ENCODE measurements at places on chromosomes 6 and 20. TPM values are rescaled to one million over a fixed set of nuclear protein-coding genes. Genes with fewer than 3 reads are reported as not detected.

DNA sequence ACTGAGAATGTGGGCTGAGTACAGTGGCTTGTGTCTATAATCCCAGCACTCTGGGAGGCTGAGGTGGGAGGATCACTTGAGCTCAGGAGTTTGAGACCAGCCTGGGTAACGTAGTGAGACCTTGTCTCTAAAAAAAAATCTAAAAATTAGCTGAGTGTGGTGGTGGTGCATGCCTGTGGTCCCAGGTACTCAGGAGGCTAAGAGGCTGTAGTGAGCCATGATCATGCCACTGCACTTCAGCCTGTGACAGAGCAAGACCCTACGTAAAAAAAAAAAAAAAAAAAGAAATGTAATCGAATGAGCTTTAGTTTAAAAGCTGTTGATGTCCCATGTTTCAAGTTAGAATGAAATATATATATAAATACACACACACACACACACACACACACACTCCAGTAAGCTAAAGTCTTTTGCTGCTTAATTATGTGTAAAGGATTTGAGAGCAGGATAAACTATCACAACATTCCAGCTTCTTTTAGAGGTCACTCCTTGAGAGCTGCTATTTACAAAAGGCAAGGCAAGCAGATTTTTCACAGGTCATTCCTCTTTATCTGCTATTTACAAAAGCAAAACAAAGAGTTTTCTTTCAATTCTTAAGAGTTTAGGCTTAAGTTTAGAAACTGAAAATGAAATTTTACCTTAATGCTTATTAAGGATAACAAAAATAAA is 4.7 kb upstream of the MICAL1 start:
- H3K4me3 ChIP-seq, result no peak overlapping the region
- no peak overlapping the region for H3K27ac ChIP-seq
- H3K36me3 ChIP-seq, result peaks cover 4% of the 10 kb centered on the region
- H3K4me1 ChIP-seq, result peaks cover 20% of the 10 kb centered on the region

DNA sequence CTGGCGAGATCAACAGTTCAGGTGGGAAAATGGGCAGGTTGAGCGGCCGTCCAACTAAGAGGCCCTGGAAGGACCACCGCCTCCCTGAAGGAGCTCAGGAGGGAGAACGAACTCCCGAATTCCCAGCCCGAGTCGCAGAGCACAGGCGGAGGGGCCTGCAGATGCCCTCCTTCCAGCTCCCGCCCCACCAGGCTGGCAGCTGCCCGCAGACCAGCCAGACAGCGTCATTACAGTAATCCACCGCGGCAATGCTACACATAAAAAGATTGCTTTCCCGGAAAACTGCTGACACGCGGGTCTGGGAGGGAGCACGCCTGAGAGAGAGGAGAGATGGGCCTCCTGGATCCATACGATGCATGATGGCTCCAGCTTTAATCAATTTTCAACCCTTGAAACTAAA is 30.5 kb upstream of the SLCO4A1 start:
- H3K27ac ChIP-seq, result no peak overlapping the region
- peak; percentile 80 for DNase-seq
- H3K27me3 ChIP-seq, result no peaks in the 10 kb centered on the region

GRCh38 chr6:45498591-45498990 is 120.9 kb upstream of the SUPT3H start:
- H3K36me3 ChIP-seq, result no peaks in the 10 kb centered on the region
- H3K4me3 ChIP-seq, result no peak overlapping the region
- no peak overlapping the region for H3K27ac ChIP-seq
- no peaks in the 10 kb centered on the region for H3K4me1 ChIP-seq

- peaks cover 3% of the 10 kb centered on the region for H3K36me3 ChIP-seq
- H3K4me1 ChIP-seq, result peaks cover 89% of the 10 kb centered on the region
- no peak overlapping the region for H3K4me3 ChIP-seq
- no peak for DNase-seq
- no peaks in the 10 kb centered on the region for H3K27me3 ChIP-seq
These were observed 150.8 kb upstream of the RNF24 start for GRCh38 chr20:4165984-4166725.

- H3K27ac ChIP-seq, result no peak overlapping the region
- H3K4me1 ChIP-seq, result no peaks in the 10 kb centered on the region
- H3K36me3 ChIP-seq, result no peaks in the 10 kb centered on the region
- no peak for DNase-seq
These were observed 44.1 kb upstream of the ADGRF4 start for GRCh38 chr6:47654255-47654654.

DNA sequence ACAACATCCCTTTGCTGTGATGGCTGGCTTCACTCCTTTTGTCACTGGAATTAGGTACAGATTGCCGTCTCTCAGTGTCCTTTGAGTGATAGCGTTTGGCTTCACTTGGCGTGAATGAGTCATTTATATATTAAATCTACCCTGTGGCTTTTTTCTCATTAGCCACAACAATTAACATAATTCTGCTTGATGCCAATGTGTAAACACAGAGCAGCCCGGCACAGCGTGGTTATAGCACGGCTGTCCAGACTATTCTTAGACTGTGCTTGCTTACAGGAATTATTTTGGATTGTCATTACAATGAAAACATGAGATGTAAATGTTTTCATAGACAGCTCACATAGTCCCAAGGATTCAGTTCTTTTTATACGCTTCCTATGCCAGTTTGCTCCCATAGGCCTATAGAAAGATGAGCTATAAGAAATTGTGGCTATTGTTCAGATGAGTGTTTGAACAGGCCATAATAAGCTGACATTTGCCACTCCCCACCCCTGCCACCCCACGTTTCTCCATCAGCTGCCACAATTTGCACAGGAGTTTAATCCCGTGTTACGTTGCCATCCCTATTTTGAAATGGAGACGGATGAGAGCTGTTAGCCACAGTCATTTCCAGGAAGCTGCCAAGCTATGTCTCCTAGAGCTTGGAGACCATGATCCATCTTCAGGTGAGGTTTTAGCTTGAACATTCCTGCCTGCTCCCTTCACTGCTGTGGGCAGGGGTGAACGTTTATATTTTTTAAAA is 65.9 kb downstream of the PPP1R14C start:
- DNase-seq, result peak; percentile 73
- no peak overlapping the region for H3K4me3 ChIP-seq
- H3K4me1 ChIP-seq, result peaks cover 6% of the 10 kb centered on the region

DNA sequence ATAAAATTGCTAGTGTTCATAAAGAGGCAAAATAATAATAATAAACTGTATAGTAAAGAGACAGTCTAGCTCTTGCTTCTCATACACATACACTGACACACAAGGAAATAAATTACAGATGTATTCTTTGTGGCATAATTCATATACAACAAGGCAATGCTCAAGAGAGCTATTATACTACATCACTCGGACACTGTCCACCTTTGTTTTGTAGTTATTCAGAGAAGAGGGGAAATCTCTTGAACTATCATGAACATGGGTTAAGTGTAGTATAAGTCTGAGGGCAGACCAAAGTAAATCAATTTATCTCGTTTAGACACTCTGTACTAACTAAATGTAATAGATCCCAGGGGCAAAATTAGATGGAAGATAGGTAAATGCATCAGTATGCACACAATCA is 72.7 kb upstream of the PHIP start:
- H3K27me3 ChIP-seq, result no peaks in the 10 kb centered on the region
- no peak for DNase-seq
- H3K4me3 ChIP-seq, result no peak overlapping the region
- H3K27ac ChIP-seq, result no peak overlapping the region
- H3K4me1 ChIP-seq, result no peaks in the 10 kb centered on the region

GRCh38 chr20:59324521-59325141 is 24.2 kb downstream of the EDN3 start:
- no peak overlapping the region for H3K27ac ChIP-seq
- no peak for DNase-seq
- H3K4me3 ChIP-seq, result no peak overlapping the region
- H3K4me1 ChIP-seq, result peaks cover 12% of the 10 kb centered on the region
- no peaks in the 10 kb centered on the region for H3K36me3 ChIP-seq
- no peaks in the 10 kb centered on the region for H3K27me3 ChIP-seq

DNA sequence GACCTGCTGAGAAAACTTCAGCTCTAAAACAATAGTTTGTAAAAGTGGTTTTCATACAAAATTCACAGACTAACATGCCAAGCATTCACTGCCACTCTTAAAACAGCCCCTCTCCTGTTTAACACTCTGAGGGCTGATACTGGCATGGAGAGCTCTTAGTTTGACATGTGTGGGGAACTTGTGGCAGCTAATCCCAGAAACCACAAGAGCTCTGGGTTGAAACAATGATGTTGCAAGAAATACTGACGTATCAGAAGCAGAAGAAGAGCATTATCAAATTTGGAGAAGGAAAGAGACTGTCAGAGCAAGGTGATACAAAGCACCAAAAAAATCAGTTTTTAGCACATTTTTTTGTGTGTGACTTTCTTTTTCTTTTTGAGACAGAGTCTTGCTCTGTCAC is 5.1 kb downstream of the BEND3 start:
- H3K36me3 ChIP-seq, result peaks cover 2% of the 10 kb centered on the region
- H3K27ac ChIP-seq, result no peak overlapping the region
- DNase-seq, result no peak
- H3K27me3 ChIP-seq, result no peaks in the 10 kb centered on the region

- no peaks in the 10 kb centered on the region for H3K4me1 ChIP-seq
- H3K27me3 ChIP-seq, result no peaks in the 10 kb centered on the region
- DNase-seq, result no peak
- no peaks in the 10 kb centered on the region for H3K36me3 ChIP-seq
- H3K27ac ChIP-seq, result no peak overlapping the region
These were observed 24.1 kb downstream of the CYP39A1 start for GRCh38 chr6:46628498-46628897.

DNA sequence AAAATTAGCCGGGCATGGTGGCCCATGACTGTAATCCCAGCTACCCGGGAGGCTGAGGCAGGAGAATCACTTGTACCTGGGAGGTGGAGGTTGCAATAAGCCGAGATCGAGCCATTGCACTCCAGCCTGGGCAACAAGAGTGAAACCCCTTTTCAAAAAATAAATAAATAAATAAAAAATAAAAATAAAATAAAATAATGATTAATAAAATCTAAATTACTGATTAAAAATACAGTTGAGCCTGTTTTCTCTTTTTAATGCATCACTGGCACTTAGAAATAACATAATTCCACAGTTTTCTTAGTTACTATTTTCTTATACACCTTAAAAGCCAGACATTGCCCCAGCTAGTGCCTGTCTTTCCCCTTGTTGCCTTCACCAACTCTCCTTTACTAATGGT is 922.8 kb upstream of the GJE1 start:
- no peak overlapping the region for H3K27ac ChIP-seq
- no peak for DNase-seq
- H3K4me1 ChIP-seq, result no peaks in the 10 kb centered on the region
- H3K36me3 ChIP-seq, result no peaks in the 10 kb centered on the region

DNA sequence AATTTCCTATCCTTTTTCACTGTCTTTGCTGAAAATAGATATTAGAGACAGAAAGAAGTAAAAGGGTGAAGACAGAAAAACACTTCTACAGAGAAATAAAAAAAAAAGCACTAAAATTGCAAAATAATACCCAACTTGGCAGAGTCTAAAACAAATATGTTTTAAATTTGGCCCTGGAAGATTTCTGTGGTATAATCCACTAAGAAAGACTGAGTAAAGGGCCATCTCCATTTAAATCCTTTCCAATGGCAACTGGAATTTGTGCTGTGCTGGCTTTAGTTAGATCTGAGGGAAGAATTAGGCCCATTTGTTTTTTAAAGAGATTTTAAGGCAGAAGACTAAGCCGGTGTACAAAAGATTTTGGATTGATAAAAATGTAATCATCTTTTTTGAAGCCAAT is 321.2 kb downstream of the GJA1 start:
- no peaks in the 10 kb centered on the region for H3K27me3 ChIP-seq
- H3K36me3 ChIP-seq, result no peaks in the 10 kb centered on the region
- H3K27ac ChIP-seq, result no peak overlapping the region

- DNase-seq, result no peak
- no peak overlapping the region for H3K27ac ChIP-seq
- H3K36me3 ChIP-seq, result no peaks in the 10 kb centered on the region
- no peak overlapping the region for H3K4me3 ChIP-seq
These were observed 103.4 kb upstream of the FRMD1 start for GRCh38 chr6:168182366-168182765.

DNA sequence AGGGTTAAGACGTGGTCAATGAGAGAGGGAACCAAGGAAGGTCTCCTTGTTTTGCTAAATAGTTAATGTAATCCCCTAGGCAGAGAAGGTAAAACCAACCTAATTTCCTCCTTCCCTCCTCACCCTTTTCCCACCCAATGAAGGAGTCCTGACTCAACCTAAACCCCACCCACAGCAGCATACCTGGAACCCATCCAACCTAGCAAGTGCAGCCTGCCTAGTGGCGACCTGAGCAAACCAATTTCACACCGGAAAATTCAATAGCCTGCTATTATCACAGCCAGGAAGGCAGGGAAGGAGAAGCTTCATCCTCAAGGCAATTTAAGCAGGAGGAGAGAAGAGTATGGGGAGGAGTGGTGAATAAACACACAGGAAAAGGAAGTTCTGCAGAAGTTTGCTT is 46.9 kb downstream of the OSTM1 start:
- no peak overlapping the region for H3K27ac ChIP-seq
- DNase-seq, result no peak
- no peaks in the 10 kb centered on the region for H3K4me1 ChIP-seq
- H3K4me3 ChIP-seq, result no peak overlapping the region
- H3K27me3 ChIP-seq, result no peaks in the 10 kb centered on the region

GRCh38 chr20:1328680-1329330 is at the start of gene SDCBP2:
SDCBP2 (minus strand) TSS chr20:1329139; CDS start chr20:1320416, 8,723 bp downstream.
- H3K36me3 ChIP-seq, result peaks cover 11% of the 10 kb centered on the region
- peaks cover 30% of the 10 kb centered on the region for H3K4me1 ChIP-seq
- no peaks in the 10 kb centered on the region for H3K27me3 ChIP-seq
- H3K4me3 ChIP-seq, result no peak within 1 kb of the TSS
- DNase-seq, result no peak
- no peak within 1 kb of the TSS for H3K27ac ChIP-seq

DNA sequence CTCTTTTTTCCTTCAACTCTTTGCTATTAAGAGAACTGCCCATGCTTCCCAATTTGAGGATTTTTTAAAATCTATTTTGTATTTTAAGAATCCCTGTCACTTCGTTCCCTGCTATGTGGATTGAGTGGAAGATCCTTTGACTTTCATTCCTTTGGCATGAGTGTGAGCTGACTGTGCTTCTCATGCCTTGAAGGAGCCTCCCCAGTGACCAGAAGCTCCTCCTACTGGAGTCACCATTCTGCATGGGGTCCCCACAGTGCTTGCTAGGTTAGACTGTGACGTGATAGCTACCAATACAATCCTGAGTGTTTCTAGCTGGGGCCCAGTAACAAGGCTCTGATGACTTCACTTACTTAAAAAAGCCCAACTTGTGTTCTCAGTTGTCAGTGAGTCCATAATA is 104.4 kb upstream of the LAMP5 start:
- H3K27me3 ChIP-seq, result no peaks in the 10 kb centered on the region
- no peaks in the 10 kb centered on the region for H3K4me1 ChIP-seq
- H3K4me3 ChIP-seq, result no peak overlapping the region
- no peaks in the 10 kb centered on the region for H3K36me3 ChIP-seq
- no peak for DNase-seq

RARS2 gene
- 54.5 TPM for polyA plus RNA-seq

Data from spinal cord (tissue), 10 donors.